ENCODE measurements at places on chromosomes 5 and 9. TPM values are rescaled to one million over a fixed set of nuclear protein-coding genes. Genes with fewer than 3 reads are reported as not detected.

PDCD1LG2 gene
- total RNA-seq = 1.4 TPM

PCDHA9 gene
- under 0.01 TPM for total RNA-seq

SOHLH1 gene
- total RNA-seq = not detected

TNFSF15 gene
- 2.6 TPM for total RNA-seq

PCDHB16 gene
- 0.22 TPM for total RNA-seq

PTTG1 gene
- 25.8 TPM for total RNA-seq

SLC25A2 gene
- 0.20 TPM for total RNA-seq

DMRT3 gene
- not detected for total RNA-seq

MARCOL gene
- total RNA-seq = not detected

MOB3B gene
- total RNA-seq = 0.99 TPM

KIF2A gene
- total RNA-seq = 57.5 TPM

POU5F2 gene
- total RNA-seq = 0.22 TPM

CCDC192 gene
- total RNA-seq = not detected

C1QTNF3 gene
- 0.40 TPM for total RNA-seq

CKMT2 gene
- total RNA-seq = 0.20 TPM

PCDHGA8 gene
- 1.2 TPM for total RNA-seq

TYRP1 gene
- 2.0 TPM for total RNA-seq

PCDHB13 gene
- 2.6 TPM for total RNA-seq

BTNL9 gene
- under 0.01 TPM for total RNA-seq

BICD2 gene
- 29.2 TPM for total RNA-seq

NTRK2 gene
- total RNA-seq = under 0.01 TPM

LOX gene
- 29.6 TPM for total RNA-seq

GCNT4 gene
- total RNA-seq = under 0.01 TPM

GZMA gene
- total RNA-seq = not detected

HAPLN1 gene
- not detected for total RNA-seq
